ENCODE measurements at places on chromosomes 2 and 18.
A peak's percentile ranks its signal among the peaks of the same experiment; 100 is the strongest.

DNA sequence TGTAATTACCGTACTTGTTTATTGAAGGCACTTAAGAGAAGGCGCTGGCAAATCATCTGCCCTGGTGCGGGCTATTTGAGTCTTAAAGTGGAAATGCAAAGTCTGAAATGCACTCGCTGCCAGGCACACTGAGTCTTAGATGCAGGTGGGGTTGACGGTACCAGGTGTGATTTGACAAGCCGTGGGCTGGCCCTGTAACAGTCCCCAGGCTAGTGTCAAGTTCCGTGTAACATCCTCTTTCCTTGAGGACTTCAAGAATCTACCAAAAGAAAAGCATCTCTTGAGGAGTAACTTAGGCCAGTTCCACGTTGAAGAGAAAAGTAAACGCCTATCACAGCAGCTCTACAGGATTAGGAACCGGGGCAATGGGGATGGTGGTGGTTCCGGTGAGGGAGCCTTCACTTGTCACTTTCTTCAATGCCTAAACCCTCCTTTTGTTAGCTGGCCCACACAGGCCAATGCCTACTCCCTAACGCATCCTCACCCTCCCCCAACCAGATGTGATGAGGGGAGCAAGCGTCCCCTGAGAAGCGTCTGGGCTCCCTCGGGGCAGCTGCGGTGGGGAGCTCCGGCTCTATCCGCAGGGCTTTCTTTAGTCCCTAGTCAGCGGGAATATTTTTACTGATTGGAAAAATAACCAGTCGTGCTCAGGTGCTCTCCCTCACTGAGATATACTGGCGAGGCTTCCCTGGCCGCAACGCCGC is 1.5 kb upstream of the UGP2 start:
- no peak for DNase-seq

DNA sequence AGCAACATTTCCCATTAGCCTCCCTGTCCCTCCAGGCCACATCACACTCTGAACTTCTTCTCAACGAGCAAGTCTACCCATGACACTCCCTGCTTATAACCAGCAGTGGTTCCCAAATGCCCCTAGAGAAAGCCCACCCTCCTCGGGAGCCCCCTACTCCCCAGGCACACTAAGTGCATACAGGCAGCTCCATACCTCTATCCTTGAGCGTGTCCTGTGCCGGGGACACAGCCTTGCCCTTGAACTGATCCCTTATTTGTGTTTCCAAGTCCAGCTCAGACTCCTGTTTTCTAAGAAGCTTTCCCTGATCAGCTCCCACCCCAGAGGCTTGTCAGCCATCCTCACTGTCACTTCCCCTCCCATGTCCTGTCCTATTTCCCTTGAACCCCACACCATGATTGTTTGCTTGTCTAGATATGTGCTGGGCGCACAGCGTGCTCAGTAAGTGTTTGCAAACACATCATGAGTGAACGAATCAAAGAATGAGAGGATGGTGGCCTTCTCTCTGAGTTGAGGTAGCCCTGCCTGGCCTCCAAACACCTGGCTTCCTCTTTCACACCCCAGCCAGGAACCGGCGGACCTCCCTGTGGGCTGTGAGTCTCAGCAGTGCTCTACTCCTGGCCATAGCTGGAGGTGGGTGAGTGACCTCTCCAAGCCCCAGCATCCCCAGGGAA is 2.1 kb downstream of the TEX51 start:
- no peak for DNase-seq

DNA sequence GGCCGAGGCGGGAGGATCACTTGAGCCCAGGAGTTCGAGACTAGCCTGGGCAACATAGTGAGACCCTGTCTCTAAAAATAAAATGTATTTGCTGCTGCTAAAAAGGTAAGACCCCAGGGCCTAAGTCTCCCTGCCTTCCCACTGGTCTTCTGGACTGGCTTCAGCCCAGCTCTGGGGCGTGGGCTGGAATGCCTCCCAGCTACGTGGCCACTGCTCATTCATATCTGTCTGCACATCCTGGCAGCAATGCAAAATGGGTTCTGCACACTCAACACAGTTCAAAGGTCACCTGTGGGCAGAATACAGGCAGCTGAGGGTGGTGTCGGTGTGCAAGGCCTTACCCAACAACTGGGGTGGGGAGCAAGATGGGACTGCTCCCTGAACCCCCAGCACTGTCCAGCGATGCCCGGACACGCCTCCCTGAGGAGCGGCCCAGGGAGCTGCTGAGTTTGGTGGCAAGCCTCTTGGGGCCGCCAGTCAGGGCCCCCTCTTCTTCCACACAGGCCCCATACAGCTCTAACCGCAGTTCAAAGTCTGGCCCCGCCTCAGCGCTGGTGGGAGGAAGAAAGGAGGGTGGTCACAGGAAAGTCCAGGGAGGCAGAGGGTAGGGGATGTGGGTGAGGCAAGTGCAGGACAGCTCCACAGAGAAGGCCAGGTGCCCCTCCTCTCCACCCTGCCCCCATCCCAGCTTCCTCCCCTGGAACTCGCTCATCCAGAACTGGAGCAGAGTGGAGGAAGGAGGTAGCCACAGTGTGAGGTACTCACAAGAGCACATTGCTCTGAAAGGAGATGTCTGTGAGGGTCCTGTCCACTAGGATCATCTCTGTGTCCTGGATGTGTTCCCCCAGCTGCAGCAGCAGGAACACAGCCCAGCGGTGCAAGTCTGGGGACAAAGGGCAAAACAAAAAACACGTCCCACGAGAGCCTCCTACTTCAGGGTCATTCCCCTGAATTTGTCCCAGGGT is 8.2 kb downstream of the WDR54 start:
- DNase-seq, result no peak

DNA sequence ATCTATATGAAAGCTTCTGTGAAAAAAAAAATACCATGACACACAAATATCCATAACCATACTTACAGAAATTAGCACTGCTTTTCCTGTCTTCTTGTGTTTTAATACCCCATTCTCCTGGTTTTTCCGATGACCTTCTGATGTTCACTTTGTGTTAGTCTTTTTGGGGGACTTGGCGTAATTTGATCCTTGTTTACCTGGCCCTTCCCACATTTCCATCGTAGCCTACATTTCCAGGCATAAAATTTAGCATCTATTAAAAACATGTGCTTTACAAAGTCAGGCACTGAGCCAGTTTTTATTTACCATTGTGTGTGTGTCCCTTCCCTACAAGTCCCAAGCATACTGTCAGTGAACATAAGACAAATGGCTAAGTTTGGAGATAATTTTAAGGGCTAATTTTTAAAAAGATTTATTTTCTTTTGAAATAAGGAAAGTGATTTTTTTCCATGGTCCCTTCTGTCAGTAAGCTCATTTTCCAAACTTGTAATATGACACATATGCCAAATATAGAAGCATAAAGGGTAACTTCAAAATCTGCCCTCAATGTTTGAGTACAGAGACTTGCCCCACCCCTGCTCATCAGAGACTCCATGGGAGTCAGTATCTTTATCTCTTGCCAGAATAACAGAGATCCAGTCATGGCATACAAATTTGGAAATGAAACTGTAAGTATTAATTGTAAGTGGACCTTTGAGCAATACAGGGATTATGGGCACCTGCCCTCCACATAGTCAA is 27.3 kb downstream of the SESTD1 start:
- no peak for DNase-seq

- no peak for DNase-seq
Observed at GRCh38 chr2:59875836-59876235, 677.6 kb downstream of the BCL11A start.

- no peak for DNase-seq
Observed at GRCh38 chr2:113158884-113159553, 14.8 kb upstream of the PSD4 start.

DNA sequence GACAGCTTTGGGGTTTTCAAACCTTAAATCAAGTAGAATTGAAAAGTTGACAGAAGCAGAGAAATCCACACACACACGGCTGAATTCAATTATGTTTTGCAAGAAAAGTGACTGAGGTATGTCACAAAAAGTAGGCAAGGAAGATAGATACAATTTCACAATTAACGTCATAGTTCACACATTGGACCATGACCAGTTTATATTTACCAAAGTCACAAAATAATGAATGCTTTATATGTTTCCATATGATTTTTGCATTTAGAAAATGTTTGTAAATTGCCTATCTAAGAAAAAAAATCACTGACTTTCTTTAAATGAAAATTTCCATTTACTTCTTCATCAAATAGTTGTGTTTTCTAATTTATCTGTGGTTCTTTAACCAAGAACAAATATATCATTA is 29.4 kb upstream of the ZNF516 start:
- no peak for DNase-seq

DNA sequence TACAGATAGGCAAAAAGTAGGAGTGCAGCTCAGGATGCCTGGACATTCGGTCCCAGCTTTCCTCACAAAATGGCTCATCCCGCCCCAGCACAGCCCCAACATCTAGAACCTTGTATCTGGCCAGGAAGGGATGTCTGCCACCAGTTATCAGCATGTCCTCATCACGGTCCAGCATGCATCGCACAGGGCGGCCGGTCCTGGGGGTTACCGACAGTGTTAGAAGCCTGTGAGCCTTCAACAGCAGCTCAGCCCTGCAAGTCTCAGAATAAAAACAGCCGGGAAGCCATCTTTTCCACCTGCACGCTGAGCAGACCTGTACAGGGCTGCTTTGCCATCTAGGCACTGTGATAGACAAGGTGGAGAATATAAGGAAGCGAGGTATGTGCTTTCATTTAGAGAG is 49.2 kb downstream of the XDH start:
- DNase-seq, result no peak

- no peak for DNase-seq
Observed at GRCh38 chr2:145484448-145485097, 964.7 kb upstream of the ZEB2 start.

GRCh38 chr18:78790960-78791359 is 188.7 kb upstream of the SALL3 start:
- no peak for DNase-seq

GRCh38 chr2:204255071-204255470 is 290.2 kb upstream of the PARD3B start:
- DNase-seq, result peak; percentile 54

- DNase-seq, result no peak
Observed at GRCh38 chr2:215439980-215440512, 4.2 kb upstream of the FN1 start.

DNA sequence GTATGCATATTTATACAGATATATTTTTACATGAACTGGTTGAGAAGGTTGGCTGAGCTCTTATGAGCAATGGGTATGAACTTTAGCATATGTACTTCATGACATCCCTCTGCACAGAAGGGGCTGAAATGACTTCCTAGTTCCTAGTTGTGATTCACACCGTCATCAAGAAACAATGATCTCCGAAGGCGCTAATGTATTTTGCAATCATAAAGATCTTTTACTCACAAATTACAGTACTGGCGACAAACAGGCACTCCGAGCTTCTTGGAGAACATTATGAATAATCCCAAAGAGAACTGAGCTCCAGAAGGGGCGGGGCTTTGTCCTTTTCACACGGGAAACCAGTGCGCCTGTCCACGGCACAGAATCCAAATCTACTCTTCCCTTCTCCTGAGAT is 18.1 kb downstream of the BCL2 start:
- DNase-seq, result no peak

GRCh38 chr2:196176142-196176738 is 4.9 kb upstream of the STK17B start:
- DNase-seq, result no peak

DNA sequence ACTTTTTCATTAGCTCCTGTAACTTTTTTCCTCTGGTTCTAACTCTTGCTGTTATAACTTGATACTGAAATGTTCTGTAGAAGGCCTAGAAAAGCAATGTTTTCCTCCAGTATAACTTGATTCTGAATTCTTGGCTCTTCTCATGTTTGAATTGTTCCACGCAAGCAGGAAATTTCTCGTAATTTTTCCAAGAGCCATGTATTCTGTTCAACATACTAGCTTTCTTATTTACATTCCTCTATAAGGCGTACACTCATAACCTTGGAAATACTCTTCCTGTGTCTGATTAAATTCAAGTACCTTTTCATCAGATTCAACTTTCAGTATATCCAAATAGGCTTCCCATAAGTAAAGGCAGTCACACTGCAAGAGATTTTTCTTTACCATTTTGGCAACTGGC is 109.1 kb downstream of the SMAD2 start:
- no peak for DNase-seq

- no peak for DNase-seq
Observed at GRCh38 chr2:175686002-175686401, 316.1 kb downstream of the LNPK start.

DNA sequence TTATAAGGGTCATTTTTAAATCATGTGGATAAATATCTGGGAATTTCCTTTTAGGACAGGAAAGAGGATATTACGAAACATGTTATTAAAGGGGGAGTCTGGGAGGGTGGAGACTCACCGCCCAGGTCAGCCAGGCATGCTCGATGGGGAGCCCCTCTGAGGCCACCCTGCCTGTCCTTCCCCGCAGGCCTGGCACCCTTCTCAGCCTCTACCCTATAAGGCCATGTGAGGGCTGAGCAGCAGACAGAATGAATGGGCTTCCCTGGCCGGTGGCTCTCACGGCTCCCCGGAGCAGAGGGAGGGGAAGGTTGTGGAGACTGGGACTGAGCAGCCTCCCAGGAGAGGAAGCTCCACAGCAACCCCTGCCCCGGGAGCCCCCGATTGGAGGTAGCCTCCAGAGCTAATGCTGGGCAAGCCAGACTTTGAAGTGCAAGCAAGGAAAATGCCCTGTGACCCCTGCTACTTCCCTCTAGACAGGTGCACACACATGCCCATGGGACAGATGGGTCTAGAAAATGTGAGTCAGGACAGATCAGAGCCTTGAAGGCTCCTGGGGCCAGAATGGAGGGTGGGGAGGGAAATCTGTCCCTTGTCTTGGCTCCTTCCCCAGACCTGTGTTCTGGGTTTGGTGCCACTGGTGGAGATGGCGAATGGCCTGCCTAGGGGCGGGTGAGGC is 13.2 kb upstream of the ARMC9 start:
- DNase-seq, result no peak

DNA sequence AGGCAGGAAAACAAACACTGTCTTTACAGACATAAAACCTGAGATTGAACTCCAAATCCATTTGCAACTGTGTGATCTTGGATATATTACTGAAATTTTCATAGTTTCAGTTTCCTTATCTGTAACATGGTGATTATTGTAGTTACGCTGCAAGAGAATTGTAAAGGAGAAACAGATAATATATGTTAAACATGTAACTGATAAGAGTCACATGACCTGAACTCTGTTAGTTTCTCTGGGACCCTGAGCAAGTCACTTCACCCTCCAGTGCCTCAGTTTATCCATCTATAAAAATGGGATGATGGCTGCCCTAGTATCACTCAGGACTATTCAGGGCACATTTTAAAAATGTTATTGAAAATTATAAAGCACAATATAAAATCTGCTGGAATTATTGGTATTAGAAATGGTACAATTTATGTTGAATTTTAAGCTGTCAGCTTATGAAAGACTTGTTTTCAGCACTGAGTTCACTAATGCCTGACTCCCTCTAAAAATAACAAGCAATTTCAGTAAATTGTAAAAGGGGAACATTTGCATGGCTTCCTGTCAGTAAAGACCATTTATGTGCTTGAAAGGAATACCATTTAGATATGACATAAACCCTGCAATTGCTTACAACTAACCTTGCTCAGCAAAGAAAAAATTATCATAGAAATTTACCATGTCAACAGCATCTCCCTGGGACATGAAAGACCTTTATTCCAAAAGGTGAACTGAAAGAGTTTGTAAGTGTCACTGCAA is 393.5 kb downstream of the RAD51AP2 start:
- DNase-seq, result no peak
